ENCODE measurements at places on chromosomes 3 and 15. TPM values are rescaled to one million over a fixed set of nuclear protein-coding genes. Genes with fewer than 3 reads are reported as not detected.

GOLGA6L24 gene
- not detected for total RNA-seq

CTXN2 gene
- total RNA-seq = not detected

ADPRH gene
- total RNA-seq = 17.7 TPM

FOXL2NB gene
- total RNA-seq = not detected

SCAANT1 gene
- not detected for total RNA-seq

PTX3 gene
- 86.5 TPM for total RNA-seq

CNOT10 gene
- 17.0 TPM for total RNA-seq

DNAJB11 gene
- 34.1 TPM for total RNA-seq

PLA2G4D gene
- not detected for total RNA-seq

Measured in subcutaneous adipose tissue (tissue), 4 donors.